ENCODE measurements at places on chromosomes 12 and 14.

GRCh38 chr12:62210422-62210821 lies 49.8 kb upstream of the USP15 start:
- DNase-seq, result peak; percentile 20

- no peak for DNase-seq
Observed at GRCh38 chr14:102736956-102737355, 40.3 kb upstream of the TRAF3 start.

GRCh38 chr12:6351622-6352021 lies 9.7 kb upstream of the TNFRSF1A start:
- no peak for DNase-seq

DNA sequence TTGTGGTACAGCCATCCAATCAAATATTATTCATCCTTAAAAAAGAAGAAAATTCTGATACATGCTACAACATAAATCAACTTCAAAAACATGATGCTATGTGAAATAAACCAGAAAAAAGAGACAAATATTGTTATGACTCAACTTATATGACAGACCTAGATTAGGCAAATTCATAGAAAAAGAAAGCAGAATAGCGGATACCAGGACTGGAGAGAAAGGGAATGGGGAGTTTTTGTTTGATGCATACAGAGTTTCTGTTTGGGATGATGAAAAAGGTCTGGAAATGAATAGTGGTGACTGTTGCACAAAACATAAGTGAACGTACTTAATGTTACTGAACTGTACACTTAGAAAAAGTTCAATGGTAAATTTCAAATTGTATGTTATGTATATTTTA lies 82.3 kb downstream of the SPPL3 start:
- DNase-seq, result no peak

- DNase-seq, result no peak
Observed at GRCh38 chr12:106081606-106082005, 57.1 kb downstream of the NUAK1 start.

DNA sequence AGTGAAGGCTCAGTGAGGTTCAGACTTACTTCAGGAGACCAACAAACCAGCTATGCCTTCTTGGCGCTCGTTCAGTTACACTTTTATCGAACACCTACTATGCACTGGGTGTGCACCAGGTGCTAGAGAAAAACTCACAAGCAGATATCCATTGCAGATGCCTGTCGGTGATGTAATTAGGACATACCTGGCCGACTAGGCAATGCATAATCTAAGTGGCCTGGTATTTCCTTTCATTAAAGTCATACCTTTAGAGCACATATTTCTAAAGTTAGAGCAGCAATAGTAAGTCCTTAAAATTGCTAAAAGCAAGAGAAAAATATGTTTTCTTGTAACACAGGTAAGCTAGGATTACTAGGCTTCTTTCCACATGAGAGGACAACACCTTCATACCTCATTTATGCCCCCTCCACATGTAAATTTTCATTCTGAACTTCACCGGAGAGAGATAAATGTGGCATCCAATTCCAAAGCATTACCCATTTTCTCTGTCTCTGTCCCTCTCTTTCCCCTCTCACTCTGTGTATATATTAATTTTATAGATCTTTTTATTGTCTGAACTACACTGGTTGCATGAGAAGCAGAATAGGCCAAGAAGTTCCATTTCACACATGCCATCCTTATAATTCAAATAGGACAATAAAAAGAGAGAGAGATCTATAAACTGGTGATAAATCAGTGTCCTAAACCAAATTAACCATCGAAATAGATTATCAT lies 242.2 kb downstream of the SPTSSA start:
- no peak for DNase-seq

DNA sequence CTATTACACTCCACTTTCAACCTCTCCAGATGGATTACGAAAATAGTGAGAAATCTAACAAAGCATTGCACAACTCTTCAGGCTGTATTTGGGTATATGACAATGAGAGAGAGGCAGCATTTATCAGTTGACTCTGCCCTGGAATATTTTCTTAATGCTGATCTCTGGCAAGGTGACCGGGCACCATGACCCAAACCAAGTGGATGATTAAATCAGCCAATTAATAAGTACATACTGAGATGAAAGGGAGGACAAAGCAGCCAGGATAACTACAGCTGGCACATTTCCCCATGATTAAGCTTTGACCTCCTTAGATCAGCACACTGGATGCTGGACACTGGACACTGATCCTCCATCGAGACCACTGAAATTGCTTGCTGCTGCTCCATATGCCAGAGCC lies 218.2 kb downstream of the ASCL1 start:
- DNase-seq, result no peak

DNA sequence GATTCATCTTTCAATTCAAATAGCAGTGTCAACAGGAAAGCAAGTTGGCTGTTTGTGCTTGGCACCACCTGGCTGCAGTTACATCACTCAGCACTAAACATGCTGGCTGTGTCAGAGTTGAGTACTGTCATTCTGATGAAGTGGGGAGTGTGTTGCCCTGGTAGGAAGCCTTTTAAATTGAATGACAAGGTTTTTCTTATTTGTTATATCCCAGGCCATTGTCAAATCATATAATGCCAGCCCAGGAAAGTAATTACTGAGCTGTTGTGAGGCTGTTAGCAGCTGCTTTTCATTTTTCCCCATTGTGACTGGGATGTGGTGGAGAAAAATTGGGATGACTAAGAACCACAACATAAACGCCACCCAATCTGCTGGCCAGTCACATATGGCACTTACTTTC lies 106.5 kb upstream of the PRKD1 start:
- DNase-seq, result no peak

GRCh38 chr12:110705309-110705708 lies 16.4 kb upstream of the HVCN1 start:
- DNase-seq, result no peak

- no peak for DNase-seq
Observed at GRCh38 chr12:63420206-63420644, 248.1 kb downstream of the DPY19L2 start.

- DNase-seq, result no peak
Observed at GRCh38 chr12:56234746-56235436, 5.0 kb downstream of the SLC39A5 start.

DNA sequence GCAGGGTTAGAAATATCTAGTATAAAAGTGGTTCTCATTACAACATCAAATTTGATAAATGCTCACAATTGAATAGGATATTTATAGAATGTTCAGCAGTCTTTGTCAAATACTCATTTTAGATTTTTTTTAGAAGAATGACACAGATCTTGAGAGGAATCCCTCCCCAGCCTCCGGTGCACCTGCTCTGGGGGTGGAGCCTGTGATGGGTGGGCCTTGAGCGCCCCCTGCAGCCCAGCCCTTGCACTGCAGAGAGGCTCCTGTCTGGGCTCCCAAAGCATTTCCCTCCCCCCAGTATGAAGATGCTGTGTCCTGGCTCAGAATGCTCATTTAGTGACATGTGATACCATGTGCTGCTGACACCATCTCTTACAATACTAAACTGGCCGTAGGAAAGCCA lies 792.3 kb downstream of the TMEM121 start:
- DNase-seq, result peak; percentile 51

DNA sequence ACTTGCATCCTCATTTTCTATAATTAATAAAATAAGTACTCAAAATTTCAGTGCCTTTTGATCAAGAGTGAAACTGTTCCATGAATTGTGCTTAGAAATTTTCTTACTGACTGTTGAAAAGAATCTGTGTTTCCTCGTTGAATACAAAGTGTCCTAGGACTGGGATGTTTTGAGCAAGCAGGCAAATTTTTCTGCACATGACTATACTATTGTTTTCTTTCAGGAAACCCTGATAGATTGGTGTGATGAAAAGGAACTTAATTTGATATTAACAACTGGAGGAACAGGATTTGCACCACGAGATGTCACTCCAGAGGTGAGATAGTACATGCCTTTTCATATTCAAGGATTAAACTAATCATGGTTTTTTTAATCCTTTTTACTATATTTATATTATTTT lies 316.3 kb downstream of the GPHN start:
- no peak for DNase-seq

- no peak for DNase-seq
Observed at GRCh38 chr12:116892349-116893140, 11.3 kb upstream of the HRK start.

GRCh38 chr12:82880442-82880901 lies 193.8 kb downstream of the TMTC2 start:
- DNase-seq, result no peak

DNA sequence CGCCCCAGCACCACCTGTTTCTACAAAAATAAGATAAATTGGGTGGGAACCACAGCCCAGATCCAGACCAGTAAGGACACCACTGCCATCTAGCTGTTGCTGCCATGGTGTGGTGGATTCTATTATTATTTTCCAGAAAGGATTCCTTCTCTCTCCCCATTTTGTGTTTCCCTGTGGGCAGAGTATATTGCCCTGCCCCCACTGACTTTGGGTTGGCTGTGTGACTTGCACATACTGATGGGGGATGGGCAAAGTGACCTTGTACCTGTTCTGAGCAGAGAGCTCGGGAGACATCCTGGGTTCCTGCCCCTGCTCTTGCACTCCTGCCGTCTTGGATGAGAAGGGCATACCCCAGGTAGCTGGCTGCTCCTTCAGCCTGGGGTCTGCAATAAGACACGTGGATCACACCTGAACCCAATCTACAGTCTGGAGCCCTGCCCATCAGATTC lies 24.3 kb downstream of the MOAP1 start:
- DNase-seq, result no peak

GRCh38 chr14:101461891-101462290 lies 99.4 kb upstream of the DIO3 start:
- DNase-seq, result no peak

- DNase-seq, result peak; percentile 6
Observed at GRCh38 chr12:124423761-124424515, 129.0 kb downstream of the RFLNA start.

- no peak for DNase-seq
Observed at GRCh38 chr14:68506645-68507419, 286.0 kb downstream of the ZFP36L1 start.

DNA sequence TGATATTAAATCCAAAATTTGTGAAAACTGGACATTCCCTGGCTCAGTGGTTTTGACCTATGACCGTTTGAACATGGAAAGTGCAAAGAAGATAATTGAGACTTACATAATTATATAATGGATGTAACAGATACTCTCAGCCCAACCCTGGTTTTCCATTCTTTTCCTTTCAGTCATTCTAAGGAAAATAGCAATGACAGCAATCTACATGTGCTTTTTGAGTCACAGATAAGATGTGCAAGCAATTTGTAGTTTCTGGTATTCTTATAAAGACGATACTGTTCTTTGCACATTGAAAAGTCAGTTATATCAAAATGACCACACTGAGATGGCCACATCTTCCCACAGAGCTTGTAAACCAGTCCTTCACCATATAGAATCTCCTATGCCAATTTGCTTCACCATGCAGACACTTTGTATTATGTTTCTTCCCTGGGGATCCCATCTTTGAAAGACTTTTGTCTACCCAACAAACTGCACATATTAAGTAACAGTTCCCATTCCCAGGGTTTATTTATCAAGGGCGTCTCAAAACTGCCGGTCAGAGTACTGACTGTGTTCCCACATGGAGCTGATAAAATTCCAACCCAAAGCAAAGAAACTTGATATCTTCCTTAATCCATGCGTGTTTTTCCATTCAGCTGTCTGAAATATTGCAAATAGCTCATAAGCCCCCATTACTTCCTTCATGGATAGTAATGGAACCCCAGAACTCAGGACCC lies 34.8 kb downstream of the PLXNC1 start:
- no peak for DNase-seq

DNA sequence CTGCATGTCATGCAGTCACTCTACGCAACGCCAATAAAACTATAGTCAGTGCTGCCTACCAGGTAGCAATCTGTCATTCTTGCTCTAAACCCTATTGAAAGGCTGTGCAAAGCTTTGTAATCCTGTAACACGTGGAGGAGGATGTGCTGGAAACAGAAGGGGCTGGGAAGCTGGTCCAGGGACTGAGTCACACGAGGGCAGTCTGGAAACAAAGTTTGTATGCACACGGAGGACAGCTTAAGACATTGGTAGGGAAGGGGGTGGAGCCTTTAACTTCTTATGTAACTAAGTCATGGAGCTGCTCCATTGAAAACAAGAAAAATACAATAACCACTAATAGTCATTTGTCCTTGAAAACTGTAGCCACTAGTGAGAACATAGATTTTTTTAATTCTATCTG lies 128.0 kb downstream of the BCAT1 start:
- no peak for DNase-seq

GRCh38 chr14:65849558-65849957 lies 437.0 kb downstream of the FUT8 start:
- DNase-seq, result no peak

GRCh38 chr12:71036526-71036925 lies 116.0 kb upstream of the PTPRR start:
- DNase-seq, result no peak
